Frontal cortex (tissue), 4 donors: ENCODE measurements at places on chromosomes 6 and 20. TPM values are rescaled to one million over a fixed set of nuclear protein-coding genes. Genes with fewer than 3 reads are reported as not detected.

Gene HLA-DRB5
- 1.6 TPM for total RNA-seq

Gene APCDD1L
- total RNA-seq: not detected

DNA sequence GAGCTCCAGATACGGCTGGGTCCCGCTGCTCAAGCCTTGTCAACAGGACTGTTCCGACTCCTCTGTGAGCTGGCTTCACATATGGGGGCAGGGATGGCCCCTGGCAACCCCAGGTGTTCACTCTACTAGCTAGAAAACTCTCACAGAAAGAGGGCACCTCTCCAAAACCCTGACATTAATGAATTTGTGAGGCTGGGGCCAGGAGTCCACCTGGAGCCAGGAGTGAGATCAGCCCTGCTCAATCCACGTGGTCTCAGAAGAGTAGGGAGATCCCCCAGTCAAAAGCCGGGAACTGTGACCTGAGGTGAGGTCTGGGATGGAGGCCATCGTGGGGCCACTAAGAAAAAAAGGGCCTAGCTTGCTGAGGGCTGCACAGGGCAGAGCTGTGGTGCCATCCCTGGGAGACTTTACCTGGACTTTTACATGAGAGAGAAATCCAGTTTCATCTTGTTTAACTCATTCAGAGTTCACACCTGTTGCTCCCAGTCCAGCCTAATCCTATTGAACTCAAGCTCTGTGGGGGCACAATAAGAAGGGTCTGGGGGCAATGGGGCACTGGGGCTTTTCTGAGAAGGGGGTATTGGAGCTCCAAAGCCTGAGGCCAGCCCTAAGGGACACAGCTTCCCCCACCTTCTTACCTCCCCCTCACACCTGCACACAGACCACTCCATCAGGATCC lies 144.3 kb upstream of the MLN start:
- no peak for DNase-seq

GRCh38 chr6:3013486-3013885 lies 13.8 kb downstream of the NQO2 start:
- DNase-seq: no peak

DNA sequence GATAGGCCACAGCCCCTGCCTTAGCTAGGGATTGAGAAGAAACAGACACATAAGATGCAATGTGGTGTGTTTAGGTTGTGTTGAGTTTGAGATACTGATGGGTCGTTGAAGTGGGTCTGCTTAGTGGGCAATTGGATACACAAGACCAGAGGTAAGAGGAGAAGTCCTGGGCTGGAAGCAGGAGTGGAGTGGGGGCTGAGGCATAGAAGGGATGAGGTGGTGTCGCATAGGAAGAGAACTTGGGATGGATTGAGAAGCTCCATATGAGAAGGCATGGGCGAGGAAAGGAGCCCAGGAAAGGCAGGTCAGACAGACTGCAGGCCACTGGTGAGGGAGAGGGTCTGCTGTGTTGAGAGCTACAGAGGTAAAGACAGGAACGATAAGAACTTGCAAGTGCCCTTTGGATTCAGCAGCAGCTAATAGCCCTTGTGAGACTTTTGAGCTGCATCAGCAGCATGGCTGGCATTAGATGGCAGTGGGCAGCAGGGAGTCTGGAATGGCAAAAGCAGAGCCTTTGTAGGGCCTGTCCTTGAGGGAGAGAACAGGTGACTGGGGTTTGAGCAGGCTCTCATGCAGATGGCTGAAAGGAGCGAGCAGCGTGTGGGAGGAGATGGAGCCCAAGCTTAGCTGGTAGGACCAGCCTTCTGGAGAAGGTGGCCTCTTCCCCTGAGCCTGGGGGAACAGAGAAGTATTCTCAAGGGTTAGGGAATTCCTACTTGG lies 33.2 kb downstream of the PLCG1 start:
- DNase-seq: no peak

Gene DLK2
- total RNA-seq: 8.6 TPM

Gene PGC
- total RNA-seq: under 0.01 TPM

GRCh38 chr6:52346503-52346902 lies 15.4 kb upstream of the PAQR8 start:
- no peak for DNase-seq

- DNase-seq: no peak
Observed at GRCh38 chr20:43789593-43789992, 62.8 kb upstream of the GTSF1L start.

GRCh38 chr20:9200196-9200595 lies 131.3 kb downstream of the PLCB4 start:
- no peak for DNase-seq

Gene UST
- total RNA-seq: 39.5 TPM

- DNase-seq: no peak
Observed at GRCh38 chr6:64146094-64146493, 510.5 kb downstream of the PHF3 start.

Gene CGA
- not detected for total RNA-seq

GRCh38 chr20:4896971-4897497 lies 104.3 kb downstream of the SLC23A2 start:
- DNase-seq: no peak

- DNase-seq: no peak
Observed at GRCh38 chr6:16840725-16841124, 79.5 kb upstream of the ATXN1 start.

Gene OSER1
- 39.9 TPM for total RNA-seq

GRCh38 chr6:137145421-137145820 lies 28.0 kb downstream of the IL22RA2 start:
- no peak for DNase-seq

DNA sequence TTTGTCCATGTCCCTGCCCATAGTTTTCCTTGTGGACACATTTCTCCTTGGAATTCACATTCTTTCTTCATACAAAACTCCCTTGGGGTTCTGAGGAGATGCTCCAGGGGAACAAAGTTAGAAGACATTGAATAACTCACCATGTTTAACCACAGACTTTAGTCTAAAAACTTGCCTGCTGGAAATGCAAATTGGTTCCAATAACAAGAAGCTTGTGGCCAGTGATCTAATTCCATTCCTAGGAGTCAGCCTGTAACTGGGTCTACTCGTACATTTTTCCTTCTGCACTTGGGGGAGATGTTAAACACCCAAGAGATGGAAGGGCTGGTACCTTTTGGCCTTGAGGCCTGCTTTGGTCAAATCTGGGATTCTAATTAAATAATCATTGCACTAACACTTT lies 60.2 kb downstream of the SCML4 start:
- no peak for DNase-seq

GRCh38 chr6:160038479-160038878 lies 69.6 kb downstream of the IGF2R start:
- DNase-seq: no peak

DNA sequence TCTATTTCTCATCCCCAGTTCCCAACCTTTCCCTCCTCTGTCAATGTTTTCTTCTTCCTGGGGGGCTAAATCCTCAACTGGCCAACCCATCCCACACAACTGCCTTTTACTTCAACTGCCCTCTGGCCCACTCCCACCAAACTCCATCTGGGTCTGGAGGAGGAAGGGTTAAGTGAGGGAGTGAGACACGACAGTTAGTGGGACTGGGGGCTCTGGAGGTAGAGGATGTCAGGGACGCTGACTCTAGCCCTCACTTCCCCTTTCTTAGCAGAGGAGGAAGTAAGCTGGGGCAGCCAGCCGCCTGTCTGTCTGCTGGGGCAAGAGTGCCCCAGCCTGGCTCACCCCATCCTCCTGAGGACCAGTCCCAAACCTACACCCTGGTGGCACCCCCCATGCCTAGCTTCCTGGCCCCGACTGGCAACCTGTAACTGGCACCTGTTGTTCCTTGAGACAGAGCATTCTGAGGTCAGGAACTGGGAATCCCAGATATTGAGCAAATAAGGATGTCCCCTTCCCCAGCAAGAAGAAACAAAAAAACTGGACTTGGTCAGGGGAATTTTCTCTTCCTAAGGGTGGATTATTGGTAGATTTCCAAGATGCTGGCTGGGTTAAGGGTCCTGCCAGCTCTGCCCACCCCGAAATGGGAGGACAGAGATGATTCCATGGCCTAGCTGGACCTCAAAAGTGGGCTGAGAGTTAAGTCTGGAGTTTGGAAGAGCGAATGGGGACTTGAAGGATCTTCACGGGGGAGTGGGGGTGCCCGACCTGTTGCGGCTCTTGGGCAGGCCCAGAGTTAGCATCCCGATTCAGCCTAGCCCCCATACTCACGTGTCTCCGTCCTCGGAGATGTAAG lies 971 bp downstream of the NFKBIE start:
- no peak for DNase-seq

GRCh38 chr6:75201901-75202672 lies 3.8 kb downstream of the COL12A1 start:
- DNase-seq: peak; percentile 34

DNA sequence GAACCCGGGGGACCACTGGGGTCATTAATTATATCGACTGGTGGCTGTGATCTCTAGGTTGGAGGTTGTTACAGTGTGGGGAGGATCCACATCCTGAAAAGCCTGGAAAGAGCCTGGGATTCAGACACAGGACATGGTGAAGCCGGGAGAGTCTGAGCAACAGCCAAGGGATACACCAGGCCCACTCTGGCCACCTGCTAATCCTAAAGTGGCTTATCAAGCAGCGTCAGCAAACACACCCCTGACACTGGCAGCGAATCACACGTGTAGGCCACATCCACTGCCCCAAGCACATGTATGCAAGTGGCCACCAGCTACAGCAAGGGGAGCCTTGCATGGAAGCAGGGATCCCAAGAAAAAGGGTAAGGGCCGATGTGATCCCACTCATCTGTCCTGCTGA lies 41.0 kb downstream of the GFOD1 start:
- no peak for DNase-seq

Gene IL17A
- not detected for total RNA-seq

Gene VGLL2
- not detected for total RNA-seq

DNA sequence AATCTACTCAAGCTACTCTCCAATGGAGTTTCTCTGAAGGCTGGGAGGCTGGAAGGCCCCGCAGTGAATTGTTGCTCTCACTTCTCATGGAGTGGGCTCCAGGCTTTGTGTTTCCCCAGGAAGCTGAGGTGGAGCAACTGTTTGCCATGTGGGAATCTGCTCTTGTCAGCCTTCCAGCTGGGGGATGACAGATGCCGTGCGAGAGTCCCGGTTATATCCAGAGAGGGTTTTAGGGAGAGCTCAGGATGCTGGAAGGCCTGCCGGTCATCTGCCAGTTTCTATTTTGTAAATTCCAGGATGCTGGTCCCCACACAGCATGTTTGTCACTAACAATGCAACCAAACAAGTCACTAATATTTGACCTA lies 98.2 kb upstream of the NAA20 start:
- DNase-seq: no peak

GRCh38 chr6:119158057-119158848 lies 79.8 kb upstream of the FAM184A start:
- no peak for DNase-seq

Gene ANGPT4
- total RNA-seq: not detected

- DNase-seq: no peak
Observed at GRCh38 chr6:163001330-163001729, 273.6 kb downstream of the PACRG start.

GRCh38 chr6:148492654-148493290 lies 150.1 kb downstream of the SASH1 start:
- DNase-seq: no peak

DNA sequence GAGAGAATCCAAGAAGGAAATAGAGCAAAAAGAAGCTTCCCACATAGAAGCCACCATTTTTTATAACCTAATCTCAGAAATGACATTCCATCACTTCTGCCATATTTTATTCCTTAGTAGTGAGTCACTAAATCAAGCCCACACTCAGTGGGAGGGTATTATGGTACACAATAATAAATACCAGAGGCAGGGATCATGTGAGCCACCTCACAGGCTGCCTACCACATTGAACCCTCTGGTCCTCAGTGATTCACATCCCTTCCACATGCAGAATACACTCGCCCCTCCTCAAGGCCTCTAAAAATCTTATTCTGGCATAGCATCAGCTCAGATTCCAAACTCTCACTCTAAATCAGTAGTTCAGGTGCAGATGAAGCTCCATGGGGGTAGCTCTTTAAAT lies 49.4 kb downstream of the TMC2 start:
- DNase-seq: no peak

Gene SULF2
- 18.8 TPM for total RNA-seq

Gene STX11
- total RNA-seq: under 0.01 TPM

Gene MYB
- 2.9 TPM for total RNA-seq

Gene PRR18
- total RNA-seq: under 0.01 TPM

DNA sequence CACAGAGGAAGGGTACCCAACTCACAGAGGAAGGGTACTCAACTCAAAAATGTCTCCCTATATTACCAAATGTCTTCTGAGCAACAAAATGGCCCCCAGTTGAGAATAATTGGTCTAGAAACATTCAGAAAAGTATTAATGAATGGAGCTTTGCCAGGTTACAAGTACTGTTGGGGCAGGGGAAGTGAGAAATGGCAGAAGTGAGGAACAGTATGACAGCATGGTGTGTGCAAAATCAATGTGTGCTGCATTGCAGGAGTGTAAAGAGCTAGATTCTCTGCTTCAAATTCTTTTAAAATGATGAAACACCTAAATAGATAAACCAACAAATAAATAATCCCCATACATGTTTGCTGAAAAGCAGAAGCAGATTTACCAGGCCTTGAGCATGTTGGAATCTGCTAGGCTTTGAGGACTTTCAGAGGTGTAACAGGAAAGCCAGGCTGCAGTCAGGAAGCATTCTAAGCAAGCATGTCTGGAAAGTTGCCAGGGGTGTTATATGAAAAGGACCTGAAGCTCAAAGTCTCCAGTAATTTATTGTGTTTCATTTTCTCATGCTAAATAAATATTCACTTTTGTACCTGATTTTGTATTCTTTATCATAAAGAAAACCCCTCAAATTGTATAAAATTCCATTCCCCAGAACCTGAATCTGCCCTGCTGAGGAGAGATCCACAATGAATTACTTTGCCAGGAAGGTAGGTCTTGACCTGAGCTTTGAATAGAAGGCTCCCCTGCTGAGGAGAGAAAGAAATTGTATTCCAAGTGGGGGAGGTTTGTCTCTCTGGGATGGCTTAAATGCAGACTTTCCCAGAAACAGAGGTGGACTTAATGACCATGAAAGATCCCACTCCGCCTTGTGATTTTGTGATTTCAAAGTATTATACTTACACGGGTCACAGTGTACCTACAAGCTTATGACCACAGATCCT lies 265.0 kb upstream of the MARCKS start:
- no peak for DNase-seq

GRCh38 chr6:144190593-144190992 lies 40.3 kb downstream of the STX11 start:
- DNase-seq: no peak

- no peak for DNase-seq
Observed at GRCh38 chr20:2144850-2145249, 43.2 kb downstream of the STK35 start.

GRCh38 chr6:121334299-121335086 lies at the start of gene TBC1D32:
Gene TBC1D32, minus strand, starts transcription at chr6:121334480. Its CDS starts 50 bp downstream, at chr6:121334430.
- DNase-seq: peak; percentile 79

GRCh38 chr6:160043784-160044183 lies 74.9 kb downstream of the IGF2R start:
- no peak for DNase-seq

Gene ZNF334
- total RNA-seq: 11.4 TPM

GRCh38 chr6:154861825-154862224 lies 128.6 kb downstream of the SCAF8 start:
- no peak for DNase-seq

DNA sequence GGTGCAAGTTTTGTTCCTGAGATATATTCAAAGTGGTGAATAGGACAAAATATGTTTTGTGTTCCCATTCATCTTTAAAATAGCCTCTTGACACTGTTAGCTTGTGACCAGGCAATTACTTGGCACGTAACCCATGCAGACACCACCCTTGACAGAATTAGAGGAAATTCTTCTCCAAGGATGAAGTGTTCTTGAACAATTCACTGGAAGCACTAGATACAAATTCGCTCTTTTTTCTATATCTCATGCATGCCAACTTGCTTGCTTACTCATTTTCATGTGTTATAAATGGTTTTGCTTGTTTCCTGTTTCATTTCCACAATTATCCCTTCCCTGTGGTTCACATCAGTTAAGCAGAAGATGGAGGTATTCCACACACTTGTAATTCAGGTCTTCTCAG lies 105.2 kb upstream of the MAN1A1 start:
- no peak for DNase-seq
